ENCODE measurements at places on chromosomes 7 and 10. TPM values are rescaled to one million over a fixed set of nuclear protein-coding genes. Genes with fewer than 3 reads are reported as not detected.

CRTAC1 gene
- not detected for total RNA-seq

- DNase-seq = no peak
Measured at GRCh38 chr7:114789871-114790311, 132.0 kb upstream of the MDFIC start.

DNA sequence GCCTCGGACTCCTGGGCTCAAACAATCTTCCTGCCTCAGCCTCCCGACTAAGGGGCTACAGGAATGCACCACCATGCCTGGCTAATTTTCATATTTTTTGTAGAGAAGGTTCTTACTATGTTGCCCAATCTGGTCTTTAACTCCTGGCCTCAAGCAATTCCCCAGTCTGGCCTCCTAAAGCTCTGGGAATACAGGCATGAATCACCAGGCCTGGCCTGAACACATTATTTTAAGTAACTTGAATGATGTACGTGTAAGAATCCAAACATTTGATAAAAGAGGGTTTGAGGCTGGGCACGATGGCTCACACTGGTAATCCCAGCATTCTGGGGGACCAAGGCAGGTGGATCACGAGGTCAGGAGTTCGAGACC, 13.0 kb upstream of the BAMBI start:
- no peak for DNase-seq

DNA sequence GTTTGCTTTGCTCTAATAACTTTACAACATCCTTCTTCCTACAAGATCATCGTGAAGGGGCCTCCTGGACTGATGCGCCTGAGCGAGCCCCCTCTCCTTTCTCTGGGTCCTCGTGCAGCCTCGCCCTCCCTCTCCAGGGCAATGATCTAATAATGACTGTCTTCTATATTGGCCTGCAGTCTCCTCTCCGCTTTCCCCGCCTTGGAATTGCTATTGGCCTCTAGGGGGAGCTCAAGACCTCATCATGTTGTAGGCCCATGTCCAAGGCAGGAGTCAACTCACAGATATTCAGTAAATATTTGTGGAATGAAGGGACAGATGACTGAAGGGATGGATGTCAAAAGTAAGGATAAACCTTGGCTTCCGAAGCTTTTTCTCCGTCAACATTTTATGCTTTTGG, 1180.3 kb downstream of the TYW1 start:
- peak; percentile 2 for DNase-seq

DNA sequence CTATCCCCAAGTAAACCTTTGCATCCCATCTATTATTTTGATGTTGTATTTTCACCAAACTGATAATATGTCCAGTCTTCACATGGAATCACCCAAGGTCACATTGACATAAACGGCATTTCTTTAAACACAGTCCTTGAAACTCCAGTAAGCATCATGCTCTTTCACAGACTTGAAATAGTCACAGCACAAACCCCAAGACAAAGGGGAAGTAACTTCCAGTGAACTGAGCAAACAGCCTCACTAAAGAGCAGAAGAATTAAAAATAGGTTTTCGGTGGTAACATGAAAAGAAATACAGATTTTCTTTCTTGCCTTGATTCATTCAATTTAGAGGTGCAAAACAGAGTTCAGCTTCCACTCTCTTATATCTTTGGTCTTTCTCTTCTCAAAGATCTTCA, 253.7 kb downstream of the SFMBT2 start:
- DNase-seq = no peak

All from activated naive CD8-positive, alpha-beta T cell treated with anti-CD3 and anti-CD28 coated beads for 36 hours (primary cell).